ENCODE measurements at places on chromosomes 5 and 9.

GRCh38 chr5:65825408-65826328 is 100.7 kb upstream of the ERBIN start:
- DNase-seq: no peak

- no peak for DNase-seq
These were observed 37.9 kb upstream of the OCLN start for GRCh38 chr5:69454460-69455249.

DNA sequence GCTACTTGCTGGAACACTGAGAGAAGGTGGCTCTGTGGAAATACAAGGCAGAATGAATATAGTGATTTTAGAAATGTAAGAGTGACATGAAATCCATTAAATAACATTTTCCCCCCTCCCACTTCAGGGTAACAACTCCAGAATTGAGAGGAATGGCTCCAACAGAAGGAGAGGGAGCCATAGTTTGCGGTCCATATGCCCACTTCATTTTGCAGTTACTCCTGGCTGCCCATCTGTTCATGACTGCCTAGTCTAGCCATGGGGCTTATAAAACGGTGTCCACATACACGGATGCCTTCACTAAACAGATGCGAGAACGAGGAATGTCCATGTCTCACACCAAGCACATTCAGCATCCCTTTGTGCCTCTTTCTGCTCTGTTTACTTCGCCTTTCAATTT is 186.7 kb downstream of the TMEM38B start:
- no peak for DNase-seq

DNA sequence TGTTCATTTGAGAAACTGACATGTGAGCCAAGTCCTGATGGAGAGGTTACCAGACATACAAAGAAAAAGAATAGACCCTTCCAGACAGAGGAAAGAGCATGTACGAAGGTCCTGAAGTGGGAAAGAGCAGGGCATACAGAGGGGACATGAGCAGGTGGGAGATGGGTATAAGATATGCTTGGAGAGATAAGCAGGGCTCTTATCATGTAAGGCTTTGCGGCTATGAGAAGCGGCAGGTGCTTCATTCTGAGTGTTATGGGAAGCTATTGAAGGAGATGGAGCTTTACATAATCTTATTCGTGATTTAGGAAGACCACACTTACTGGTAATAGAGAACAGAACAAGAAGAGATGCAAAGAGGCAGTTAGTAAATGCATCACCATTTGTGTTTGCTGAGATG is 417.1 kb downstream of the EBF1 start:
- DNase-seq: no peak

GRCh38 chr9:77839459-77840140 is 191.5 kb upstream of the GNA14 start:
- no peak for DNase-seq

DNA sequence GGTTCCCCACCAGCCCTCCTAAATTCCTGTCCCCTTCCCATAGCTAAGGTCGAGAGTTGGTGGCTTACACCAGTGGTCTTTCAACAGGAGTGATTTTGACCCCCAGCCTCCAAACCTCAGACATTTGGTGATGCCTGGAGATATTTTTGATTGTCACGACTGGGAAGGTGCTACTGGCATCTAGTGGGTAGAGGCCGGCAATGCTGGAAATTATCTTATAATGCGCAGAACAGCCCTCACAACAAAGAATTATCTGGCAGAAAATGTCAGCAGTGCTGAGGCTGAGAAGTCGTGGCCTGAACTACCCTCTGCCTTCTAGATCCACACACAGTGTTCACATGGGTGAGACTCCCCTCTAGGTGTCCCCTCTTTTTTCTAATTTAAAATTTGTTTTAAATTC is 69.6 kb downstream of the IL31RA start:
- no peak for DNase-seq

GRCh38 chr9:89374176-89374575 is 55.9 kb downstream of the SECISBP2 start:
- DNase-seq: no peak

DNA sequence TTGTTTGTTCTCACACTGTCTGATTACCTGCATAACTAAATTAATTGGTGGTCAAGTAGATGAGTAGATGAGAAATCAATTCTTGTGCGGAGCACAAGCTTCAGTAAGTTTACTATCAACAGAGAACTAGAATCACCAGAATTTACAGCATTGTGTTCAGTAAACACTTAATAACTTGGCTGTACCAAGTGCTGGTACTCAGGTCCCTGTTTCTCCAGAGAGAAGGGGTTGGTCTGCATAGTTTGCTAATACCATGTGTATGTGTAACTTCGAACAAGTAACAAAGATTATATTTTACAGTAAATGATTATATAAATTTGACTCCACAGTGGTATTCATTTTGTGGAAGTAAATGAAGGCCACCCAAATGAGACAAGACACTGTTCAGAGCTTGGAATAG is 146.3 kb downstream of the PCSK5 start:
- no peak for DNase-seq

DNA sequence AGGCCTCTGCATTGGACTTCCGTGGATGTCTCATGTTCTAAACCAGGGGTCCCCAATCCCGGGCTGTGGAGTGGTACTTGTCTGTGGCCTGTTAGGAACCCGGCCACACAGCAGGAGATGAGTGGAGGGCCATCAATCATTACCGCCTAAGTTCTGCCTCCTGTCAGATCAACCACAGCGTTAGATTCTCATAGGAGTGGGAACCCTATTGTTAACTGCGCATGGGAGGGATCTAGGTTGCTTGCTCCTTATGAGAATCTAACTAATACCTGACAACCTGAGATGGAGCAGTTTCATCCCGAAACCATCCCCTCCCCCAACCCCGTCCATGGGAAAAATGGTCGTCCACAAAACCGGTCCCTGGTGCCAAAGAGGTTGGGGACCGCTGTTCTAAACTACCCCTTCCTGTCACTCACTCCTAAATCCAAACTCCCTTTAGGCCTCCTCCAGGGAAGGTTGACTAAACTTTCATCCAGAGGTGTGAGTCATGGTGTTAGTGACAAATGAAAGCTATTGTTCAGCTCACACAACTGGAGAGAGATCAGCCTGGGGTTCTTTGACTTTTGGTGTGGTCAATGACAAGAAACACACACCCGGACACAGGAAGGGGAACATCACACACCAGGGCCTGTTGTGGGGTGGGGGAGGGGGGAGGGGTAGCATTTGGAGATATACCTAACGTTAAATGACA is 9.5 kb downstream of the KCNV2 start:
- DNase-seq: no peak

DNA sequence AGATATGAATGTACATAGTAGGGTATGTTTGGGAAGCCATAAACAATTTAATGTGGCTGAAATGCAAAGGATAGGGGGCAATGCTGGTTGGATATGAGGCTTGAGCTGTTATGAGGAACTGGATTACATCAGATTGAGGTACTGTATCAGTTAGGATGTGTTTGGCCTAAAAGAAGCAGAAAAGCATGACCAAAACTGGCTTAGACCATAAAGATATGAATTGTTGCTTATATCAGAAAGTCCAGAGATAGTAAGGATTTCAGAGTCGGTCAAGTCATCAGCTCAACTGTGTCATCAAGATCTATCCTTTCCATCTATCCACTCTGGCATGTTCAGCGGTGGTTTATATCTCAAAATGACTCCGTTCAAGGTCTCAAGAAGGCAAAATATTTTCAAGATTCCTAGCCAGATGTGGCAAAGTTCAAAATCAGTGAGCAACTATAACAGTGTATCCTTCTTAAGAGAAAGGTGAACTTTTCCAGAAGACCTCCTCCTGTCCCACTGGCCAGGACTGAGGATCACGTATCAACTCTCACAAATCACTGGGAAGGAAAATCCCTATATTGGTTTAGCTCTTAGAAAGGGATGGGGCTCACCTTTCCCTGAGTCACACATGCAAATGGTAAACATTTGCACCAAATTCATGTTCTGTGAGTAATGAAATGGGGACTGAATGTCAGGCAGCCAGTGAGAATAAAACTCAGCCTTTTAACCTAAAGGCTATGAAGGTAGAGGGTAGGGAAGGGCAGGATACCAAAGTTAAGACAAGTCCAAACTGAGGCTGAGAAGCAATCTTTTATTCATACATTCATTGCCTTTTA is 257.8 kb downstream of the TRIM32 start:
- no peak for DNase-seq

GRCh38 chr9:136051837-136052471 is 43.1 kb downstream of the NACC2 start:
- DNase-seq: no peak

DNA sequence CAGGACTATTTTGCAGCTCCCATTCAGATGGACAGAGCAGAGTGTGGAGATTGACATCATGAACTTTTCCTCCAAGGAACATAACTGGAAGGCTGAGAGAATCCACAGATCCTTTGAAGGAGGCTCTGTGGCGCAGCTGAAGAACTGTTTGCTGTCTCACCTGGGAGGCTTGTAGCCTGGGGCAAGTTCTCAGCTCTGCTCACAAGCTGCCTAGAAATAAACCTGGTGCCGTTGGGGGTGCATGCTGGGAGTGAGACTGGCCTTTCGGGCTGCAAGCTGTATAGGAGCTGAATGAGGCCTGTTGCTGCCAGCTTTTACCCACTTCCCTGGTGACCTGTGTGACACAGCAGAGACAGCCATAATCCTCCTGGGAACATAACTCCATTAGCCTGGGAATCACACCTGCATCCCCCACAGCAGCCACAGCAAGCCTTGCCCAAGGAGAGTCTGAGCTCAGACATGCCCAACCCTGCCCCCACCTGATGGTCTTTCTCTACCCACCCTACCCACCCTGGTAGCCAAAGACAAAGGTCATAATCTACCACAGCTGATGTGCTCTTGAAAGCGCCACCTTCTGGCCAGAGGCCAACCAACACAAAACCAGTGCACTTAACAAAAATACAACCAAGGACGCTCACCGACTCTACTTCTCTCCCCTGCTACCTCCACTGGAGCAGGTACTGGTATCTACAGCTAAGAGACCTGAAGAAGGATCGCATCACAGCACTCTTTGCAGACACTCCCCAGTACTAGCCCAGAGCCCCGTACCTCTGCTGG is 205.1 kb upstream of the MRPS30 start:
- no peak for DNase-seq

DNA sequence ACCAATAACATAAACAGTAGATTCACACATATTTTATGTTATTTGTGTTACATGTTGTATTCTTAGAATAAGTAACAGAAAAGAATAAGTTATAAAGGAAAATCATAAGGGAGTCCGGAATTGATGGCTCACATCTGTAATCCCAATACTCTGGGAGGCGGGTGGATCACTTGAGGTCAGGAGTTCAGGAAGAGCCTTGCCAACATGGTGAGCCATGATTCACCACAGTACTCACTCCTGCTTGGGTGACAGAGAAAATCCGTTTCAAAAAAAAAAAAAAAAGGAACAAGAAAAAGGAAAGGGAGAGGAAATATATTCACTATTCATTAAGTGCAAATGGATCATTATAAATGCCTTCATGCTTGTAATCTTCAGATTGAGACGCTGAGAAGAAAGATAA is 533.3 kb upstream of the CDH9 start:
- DNase-seq: no peak

DNA sequence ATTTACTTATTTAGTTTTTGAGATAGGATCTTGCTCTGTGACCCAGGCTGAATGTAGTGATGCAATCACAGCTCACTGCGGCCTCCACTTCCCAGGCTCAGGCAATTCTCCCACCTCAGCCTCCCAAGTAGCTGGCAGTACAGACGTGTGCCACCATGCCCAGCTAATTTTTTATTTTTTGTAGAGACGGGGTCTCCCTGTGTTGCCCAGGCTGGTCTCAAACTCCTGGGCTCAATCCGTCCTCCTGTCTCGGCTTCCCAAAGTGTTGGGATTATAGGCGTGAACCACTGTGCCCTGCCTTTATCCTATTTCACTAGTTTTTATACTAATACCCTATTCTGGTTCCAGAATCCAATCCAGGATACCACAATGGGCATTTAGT is 6.8 kb downstream of the RPS14 start:
- DNase-seq: no peak

DNA sequence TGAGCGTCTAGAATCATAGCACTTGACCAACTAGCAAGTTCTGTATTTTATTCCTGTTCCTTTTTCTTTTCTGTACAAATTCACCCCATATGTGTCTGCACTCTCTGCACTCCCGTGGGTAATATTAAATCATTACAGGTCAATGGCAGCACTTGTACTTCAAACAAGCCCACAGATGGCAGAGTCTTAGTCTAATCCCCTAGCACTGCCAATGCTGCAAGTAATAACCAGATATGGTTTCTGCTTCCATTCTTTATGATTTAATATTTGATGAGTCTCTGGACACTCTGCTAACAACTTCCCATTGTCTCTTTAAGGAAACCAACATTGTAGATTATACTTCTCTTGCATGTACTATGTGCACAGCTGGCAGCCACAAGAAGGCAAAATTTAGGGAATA is 343.8 kb upstream of the CHD1 start:
- DNase-seq: no peak

- DNase-seq: no peak
These were observed 84.3 kb upstream of the PPP2R2B start for GRCh38 chr5:146962801-146963355.

GRCh38 chr5:77846422-77847128 is 70.4 kb upstream of the TBCA start:
- DNase-seq: no peak

- no peak for DNase-seq
These were observed 52.2 kb upstream of the TUT7 start for GRCh38 chr9:86406366-86406765.

DNA sequence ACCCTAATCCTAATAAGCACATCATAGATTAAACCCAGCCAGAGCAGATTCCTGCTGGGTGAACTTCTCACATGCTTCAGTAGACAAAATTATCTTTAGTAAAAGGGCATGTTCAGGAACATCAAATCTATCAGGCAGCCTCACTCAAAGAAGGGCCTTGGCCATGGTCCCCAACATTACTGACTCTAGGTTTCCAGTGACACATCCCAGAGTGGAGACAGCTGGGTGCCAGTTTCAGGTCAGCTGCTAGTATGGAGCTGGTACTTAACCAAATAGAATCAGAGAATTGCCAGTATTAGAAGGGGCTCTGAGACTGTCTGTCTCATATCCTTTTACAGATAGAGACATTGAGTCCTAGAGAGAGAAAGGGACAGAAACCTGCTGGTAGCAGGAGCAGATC is 44.1 kb upstream of the GALNT10 start:
- no peak for DNase-seq

DNA sequence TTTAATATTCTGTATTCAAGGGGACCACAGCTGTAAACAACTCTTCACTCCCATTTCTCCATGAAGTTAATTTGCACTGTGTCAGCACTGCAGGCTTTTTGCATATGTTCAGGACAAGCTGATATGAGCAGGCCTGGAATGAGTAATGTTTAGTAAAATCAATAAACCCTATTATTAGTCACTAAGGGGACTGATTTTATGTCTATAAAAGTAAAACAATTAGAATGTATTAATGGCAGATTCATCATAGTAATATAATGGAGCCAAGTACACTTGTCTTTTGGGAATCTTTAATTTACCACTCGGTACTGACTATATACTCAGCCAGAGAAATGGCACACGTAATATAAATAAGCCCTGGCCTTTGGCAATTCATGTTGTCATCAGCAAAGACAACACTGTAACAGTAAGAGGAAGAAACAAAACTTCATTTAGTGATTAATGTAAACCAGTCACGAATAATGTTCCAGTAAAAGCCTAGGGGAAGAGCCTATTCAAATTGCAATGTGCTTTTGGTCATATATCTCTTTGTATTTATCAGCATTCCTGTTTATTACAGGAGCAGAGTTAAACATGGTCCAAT is 111.6 kb downstream of the ZNF608 start:
- no peak for DNase-seq

GRCh38 chr5:83689881-83690280 is 30.8 kb downstream of the HAPLN1 start:
- DNase-seq: no peak

- no peak for DNase-seq
These were observed 142.9 kb downstream of the CDK5RAP2 start for GRCh38 chr9:120436983-120437475.

Data from stimulated activated effector memory CD8-positive, alpha-beta T cell treated with anti-CD3 and anti-CD28 coated beads, Interleukin-12 subunit alpha, Interleukin-12 subunit beta, amount 100 ng/mL, for 72 hours (primary cell).